ENCODE measurements at places on chromosomes 2 and 18. TPM values are rescaled to one million over a fixed set of nuclear protein-coding genes. Genes with fewer than 3 reads are reported as not detected.

Gene UGT1A10
- not detected for total RNA-seq

Gene GMCL1
- total RNA-seq = 34.8 TPM

Gene OTOS
- total RNA-seq = not detected

Gene GAL3ST2
- total RNA-seq = 0.58 TPM

Gene C2orf78
- total RNA-seq = not detected

Gene DAW1
- not detected for total RNA-seq

Gene KANSL3
- total RNA-seq = 58.2 TPM

Gene TMEM247
- total RNA-seq = not detected

Gene SNRNP27
- total RNA-seq = 59.3 TPM

Gene MDH1B
- total RNA-seq = 0.15 TPM

Gene EMILIN1
- 0.78 TPM for total RNA-seq

GRCh38 chr2:219739066-219739465, 111.6 kb downstream of the SLC4A3 start:
- H3K4me3 ChIP-seq = no peak overlapping the region
- DNase-seq = no peak
- peaks cover 1% of the 10 kb centered on the region for H3K27me3 ChIP-seq
- H3K27ac ChIP-seq = no peak overlapping the region

- H3K27me3 ChIP-seq = no peaks in the 10 kb centered on the region
- no peak overlapping the region for H3K4me3 ChIP-seq
- no peak overlapping the region for H3K27ac ChIP-seq
- DNase-seq = no peak
- no peaks in the 10 kb centered on the region for H3K4me1 ChIP-seq
Observed at GRCh38 chr2:150705767-150706166, 218.3 kb upstream of the RND3 start.

GRCh38 chr2:112204411-112204810, 50.4 kb downstream of the ZC3H8 start:
- no peaks in the 10 kb centered on the region for H3K27me3 ChIP-seq
- no peak for DNase-seq
- H3K4me1 ChIP-seq = no peaks in the 10 kb centered on the region
- no peak overlapping the region for H3K27ac ChIP-seq

GRCh38 chr2:178484245-178485041, 4.2 kb downstream of the PLEKHA3 start:
- no peak for DNase-seq
- no peak overlapping the region for H3K27ac ChIP-seq
- no peaks in the 10 kb centered on the region for H3K27me3 ChIP-seq
- no peak overlapping the region for H3K4me3 ChIP-seq
- H3K4me1 ChIP-seq = peaks cover 43% of the 10 kb centered on the region

- H3K27me3 ChIP-seq = peaks cover 6% of the 10 kb centered on the region
- H3K4me1 ChIP-seq = peaks cover 12% of the 10 kb centered on the region
- no peak for DNase-seq
- no peak overlapping the region for H3K4me3 ChIP-seq
Observed at GRCh38 chr18:5214583-5215351, 17.7 kb upstream of the AKAIN1 start.

DNA sequence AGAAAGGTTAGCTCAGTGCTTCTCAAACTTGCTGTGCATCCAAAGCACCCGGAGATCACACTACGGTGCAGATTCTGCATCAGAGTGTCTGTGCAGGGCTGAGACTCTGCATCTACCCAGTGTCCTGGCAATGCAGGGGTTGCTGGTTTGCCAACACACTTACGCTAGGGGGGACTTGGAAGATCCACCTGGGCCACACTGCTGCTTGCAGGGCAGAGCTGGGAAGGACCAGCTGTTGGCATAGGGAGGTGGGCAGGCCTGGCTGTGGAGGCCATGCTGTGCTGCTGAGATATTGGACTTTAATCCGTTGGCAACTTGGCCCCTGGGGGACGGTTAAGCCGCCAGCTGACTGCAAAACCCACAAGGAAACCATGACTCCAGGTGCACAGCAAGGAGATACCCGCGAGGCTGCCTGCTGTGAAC, 397.6 kb upstream of the HS6ST1 start:
- H3K4me3 ChIP-seq = no peak overlapping the region
- no peak overlapping the region for H3K27ac ChIP-seq
- no peaks in the 10 kb centered on the region for H3K36me3 ChIP-seq
- H3K4me1 ChIP-seq = no peaks in the 10 kb centered on the region
- peaks cover 5% of the 10 kb centered on the region for H3K27me3 ChIP-seq

- H3K4me1 ChIP-seq = peaks cover 27% of the 10 kb centered on the region
- no peaks in the 10 kb centered on the region for H3K36me3 ChIP-seq
- H3K4me3 ChIP-seq = no peak overlapping the region
Observed at GRCh38 chr2:118046634-118047210, 32.9 kb upstream of the CCDC93 start.

- no peak for DNase-seq
- no peaks in the 10 kb centered on the region for H3K36me3 ChIP-seq
- no peak overlapping the region for H3K4me3 ChIP-seq
- no peaks in the 10 kb centered on the region for H3K4me1 ChIP-seq
- no peak overlapping the region for H3K27ac ChIP-seq
Observed at GRCh38 chr2:198096002-198096401, 291.6 kb downstream of the PLCL1 start.

DNA sequence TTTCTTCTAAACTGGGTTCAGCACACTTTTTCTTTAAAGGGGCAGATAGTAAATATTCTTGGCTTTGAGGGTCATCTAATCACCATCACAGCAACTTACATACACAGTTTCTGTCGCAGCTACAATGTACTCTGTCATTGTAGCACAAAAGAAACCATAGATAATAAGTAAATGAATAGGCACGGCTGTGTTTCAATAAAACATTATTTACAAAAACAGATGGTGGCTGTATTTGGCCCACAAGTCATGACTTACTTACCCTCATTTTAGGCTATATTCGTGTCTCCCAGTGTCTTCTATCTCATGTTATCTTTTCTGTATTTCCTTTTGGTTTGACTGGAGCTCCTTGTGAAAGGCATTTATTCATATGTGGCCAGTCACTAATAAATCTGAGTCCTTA, 168.3 kb downstream of the MAP2 start:
- no peaks in the 10 kb centered on the region for H3K27me3 ChIP-seq
- DNase-seq = no peak
- no peaks in the 10 kb centered on the region for H3K4me1 ChIP-seq
- H3K4me3 ChIP-seq = no peak overlapping the region
- H3K36me3 ChIP-seq = no peaks in the 10 kb centered on the region
- no peak overlapping the region for H3K27ac ChIP-seq

Measured in activated CD4-positive, alpha-beta memory T cell treated with anti-CD3 and anti-CD28 coated beads, Interleukin-2, amount 10 ng/mL, durations not matched to agents 7 days and 5 days (primary cell).